ENCODE measurements at places on chromosomes 11 and 22.
A peak's percentile ranks its signal among the peaks of the same experiment; 100 is the strongest.

GRCh38 chr22:26857169-26857568, 199.8 kb downstream of the MIAT start:
- DNase-seq, result no peak

- no peak for DNase-seq
Observed at GRCh38 chr11:12103411-12104225, 6.8 kb upstream of the MICAL2 start.

- DNase-seq, result no peak
Observed at GRCh38 chr22:21622011-21622918, 7.6 kb downstream of the YDJC start.

DNA sequence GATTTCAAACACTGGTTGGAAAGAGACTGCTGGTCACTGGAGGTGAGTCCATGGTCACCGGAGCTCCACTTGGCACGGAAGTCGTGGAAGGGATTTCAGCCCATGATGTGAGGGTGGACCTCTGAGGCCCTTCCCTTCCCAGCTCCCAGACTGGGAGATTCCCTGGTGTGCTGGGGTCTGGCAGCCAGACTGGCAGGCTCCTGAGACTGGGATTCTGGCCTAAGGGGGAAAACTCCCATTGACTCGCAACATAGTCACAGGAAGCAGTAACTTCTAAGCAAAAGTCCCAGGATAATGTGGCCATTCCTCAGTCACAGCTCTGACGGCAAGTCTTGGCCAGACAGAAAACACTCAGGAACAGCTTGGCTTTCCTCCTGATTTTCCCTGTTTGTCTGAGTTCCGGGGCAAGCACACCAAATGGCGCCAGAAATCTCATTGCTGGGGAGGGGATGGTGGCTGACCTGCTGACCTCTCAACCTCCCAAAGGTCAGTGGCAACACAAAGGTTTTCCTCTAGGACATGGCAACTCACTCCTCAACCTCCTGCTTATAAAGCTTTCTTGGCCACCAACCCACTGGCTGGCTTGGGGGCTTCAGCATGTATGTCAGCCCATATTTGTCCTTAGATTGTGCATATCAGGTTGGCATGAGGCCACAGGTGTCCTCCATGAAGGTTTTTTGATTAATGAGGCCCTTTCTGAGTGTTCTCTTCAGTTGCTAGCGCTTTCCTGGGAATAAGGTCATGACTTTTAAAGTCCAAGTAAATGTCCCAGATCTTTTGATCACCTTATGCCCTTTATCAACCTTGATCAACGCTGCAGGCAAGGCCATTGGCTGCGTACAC, 99.5 kb downstream of the CCDC81 start:
- DNase-seq, result no peak

- DNase-seq, result no peak
Observed at GRCh38 chr22:43100225-43100624, 10.3 kb upstream of the BIK start.

DNA sequence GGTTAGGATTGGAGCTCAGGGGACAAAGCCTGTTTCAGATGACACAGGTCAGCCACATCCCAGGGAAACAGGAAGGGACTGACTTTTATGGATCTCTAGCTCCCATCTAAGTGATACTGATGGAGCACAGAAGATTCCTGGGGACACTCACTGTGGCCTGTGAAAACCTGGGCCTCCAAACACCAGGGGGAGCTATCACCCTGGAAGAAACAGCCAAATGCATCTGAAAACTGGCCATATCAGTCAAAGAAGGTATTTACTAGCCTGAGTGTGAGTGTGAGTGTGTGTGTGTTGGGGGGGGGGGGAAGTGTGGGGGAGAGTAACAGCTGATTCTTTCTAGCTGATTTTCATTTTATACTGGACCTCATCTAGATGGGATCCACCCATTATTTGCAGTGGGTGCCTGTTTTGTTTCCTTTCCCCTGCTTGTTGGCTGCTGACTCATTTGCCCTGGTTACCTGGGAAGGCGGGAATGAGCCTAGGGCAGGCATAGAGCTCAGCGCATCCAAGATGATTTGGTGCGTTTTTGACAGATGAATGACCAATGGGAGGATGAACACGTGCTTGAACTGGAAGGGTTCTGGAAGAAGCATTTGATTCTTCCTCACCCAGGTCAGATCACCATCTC, 284.0 kb downstream of the KIRREL3 start:
- DNase-seq, result no peak

GRCh38 chr11:56783448-56784041, 35.0 kb upstream of the OR9G4 start:
- DNase-seq, result peak; percentile 2

DNA sequence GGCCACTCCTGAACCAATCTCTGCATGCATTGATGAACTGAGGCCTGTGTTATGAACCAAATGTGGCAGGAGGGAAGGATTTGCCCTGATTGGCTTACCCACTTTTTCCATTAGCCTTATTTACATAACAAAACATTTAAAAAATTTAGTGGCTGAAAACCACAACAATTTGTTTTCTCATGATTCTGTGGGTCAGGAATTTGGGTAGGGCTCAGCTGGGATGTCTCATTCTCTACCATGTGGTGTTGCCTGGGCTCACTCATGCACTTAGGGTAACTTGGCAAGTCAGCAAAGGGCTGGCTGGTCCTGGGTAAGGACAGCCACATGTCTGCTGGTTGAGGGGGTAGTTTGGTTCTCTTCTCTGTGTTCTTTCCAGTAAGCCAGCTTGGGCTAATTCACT, 35.1 kb upstream of the CYP2R1 start:
- no peak for DNase-seq

DNA sequence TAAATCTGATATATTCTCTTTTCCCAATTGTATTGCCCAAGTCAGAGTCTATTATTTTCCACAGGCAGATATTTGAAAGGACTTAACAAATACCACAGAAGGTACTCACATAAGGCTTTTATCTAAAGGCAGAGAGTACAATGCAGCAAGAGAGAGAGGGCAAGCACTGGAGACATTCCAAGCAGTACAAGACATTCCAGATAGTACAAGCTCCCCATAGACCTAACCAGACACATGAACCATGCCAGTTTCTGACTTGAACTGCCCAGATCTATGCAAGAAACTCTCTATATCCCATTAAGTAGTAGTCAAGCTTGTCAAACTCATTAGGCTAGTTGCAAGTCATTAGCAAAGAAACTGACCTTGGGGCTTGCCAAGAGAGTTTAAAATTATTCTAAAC, 11.2 kb upstream of the MS4A6E start:
- no peak for DNase-seq

DNA sequence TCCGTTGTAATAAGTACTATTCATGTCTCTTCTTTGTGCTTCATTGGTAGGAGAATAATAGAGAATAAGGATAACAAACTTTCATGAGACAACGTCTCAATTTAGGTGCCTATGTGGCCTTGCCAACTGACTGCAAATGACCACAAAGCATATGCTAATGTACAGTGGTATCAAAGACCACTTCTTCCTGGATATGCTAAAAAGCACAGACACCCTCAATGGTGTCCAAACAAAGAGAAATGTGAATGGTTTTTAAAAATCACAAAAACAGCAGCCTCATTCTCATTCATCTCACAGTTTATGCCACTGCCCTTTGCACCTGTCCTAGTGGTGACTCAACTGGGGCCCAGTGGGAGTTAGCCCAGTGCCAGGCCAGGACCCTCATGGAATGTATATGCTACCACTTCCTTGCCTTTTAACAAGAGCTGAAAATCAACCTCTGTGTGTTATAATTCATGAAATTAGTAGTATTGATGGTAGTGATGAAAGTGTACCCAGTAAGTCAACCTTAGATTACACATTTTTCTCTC, 65.2 kb upstream of the MTMR2 start:
- DNase-seq, result no peak

GRCh38 chr11:68229601-68230000, 16.5 kb upstream of the KMT5B start:
- no peak for DNase-seq

DNA sequence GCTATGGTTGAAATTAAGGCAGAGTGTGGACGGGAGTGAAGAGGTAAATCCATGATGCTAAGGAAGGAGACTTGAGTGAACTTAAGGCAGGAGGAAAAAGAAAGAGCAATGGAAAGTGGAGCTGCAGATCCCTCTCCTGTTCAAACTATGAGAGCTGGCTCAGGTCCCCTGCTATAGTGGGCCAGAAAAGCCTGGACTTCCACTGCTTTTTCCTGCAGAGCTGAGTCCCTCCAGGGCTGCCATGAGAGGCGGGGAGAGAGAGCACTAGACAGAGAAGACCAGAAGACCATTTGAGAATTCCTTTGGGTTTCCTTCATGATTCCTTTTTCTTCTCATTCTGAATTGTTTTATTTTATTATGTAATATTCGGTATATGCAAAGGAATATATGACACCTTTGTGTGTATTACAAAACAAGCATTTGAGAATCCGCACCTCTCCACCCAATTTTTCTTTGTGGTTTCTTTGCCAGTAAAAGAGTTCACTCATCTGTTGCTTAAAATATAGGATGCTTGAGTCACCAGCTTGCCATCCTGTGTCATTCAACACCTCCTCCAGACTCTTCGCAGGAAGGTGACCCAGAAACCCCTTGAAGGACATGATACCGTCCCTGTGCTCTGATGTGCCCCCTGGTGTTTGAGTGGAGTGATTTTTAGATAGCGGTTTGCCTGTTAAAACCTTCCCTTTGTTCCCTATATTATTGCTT, 24.4 kb downstream of the SREBF2 start:
- no peak for DNase-seq

GRCh38 chr11:114166362-114166761, 106.9 kb downstream of the ZBTB16 start:
- no peak for DNase-seq

DNA sequence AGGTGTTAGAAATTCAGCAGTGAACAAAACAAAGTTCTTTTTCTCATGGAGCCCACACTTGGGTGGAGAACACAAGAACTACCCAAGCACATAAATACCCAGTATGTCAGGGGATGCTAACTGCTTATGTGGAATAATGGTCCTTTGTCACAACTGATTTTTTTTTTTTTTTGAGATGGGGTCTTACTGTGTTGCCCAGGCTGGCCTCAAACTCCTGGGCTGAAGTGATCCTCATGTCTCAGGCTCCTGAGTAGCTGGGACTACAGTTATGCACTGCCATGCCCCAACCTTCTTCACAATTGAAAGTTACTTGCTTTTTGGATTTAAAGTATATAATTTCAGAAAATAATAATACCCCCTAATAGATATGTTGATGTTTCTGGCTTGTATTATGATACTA, 122.6 kb upstream of the RASSF10 start:
- no peak for DNase-seq
